CD4-positive, alpha-beta T cell treated with Interleukin-10 for 1 hour (primary cell): ENCODE measurements at places on chromosomes 6 and 20.
A peak's percentile ranks its signal among the peaks of the same experiment; 100 is the strongest.

- DNase-seq, result no peak
Observed at GRCh38 chr6:125812394-125813292, 21.9 kb downstream of the NCOA7 start.

GRCh38 chr6:99416892-99417767, 8.0 kb downstream of the PNISR start:
- no peak for DNase-seq

- DNase-seq, result peak; percentile 32
Observed at GRCh38 chr20:8156235-8157079, 24.4 kb downstream of the PLCB1 start.

DNA sequence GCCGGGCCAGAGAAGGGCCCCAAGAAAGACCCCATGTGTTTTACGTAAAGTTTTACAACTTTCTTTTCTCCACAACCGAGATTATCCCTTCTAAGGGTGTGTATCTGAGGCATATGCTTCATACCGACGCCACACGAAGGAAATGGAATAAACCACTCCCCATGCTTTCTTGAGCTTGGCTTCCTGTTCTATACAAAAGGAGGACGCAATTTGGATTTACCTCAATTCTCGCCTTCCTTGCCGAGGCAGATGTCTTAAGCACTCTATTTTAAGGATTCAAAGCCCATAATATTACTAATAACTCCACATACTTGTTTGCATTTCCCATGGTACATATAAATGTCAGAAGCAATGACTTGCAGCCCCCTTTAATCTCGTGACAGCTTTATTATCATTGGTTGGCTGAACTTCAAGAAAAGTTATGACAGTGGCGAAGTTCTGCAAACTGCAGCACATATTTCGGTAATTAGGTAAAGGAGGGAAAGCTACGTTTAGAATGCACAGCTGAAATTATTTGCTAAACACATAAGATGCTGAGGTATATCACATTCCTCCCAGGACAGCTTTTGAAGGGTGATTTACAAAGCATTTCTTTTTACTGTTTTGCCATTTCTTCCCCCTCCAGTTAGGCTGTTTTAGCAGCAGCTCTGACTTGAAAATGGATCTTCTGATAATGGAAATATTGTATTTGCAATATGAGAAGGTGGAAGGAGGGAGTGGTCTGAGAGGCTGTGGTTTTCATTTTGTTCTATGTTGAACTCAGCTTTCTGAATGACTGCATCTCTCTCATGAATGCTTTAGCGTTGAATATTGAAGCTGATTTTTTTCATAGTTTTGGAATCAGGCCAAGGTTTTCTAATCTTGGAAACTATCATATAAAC, 330.5 kb downstream of the EPHA7 start:
- DNase-seq, result no peak

- DNase-seq, result no peak
Observed at GRCh38 chr6:139483079-139483478, 108.6 kb upstream of the CITED2 start.

GRCh38 chr6:33787346-33787953, 1.5 kb downstream of the LEMD2 start:
- no peak for DNase-seq

DNA sequence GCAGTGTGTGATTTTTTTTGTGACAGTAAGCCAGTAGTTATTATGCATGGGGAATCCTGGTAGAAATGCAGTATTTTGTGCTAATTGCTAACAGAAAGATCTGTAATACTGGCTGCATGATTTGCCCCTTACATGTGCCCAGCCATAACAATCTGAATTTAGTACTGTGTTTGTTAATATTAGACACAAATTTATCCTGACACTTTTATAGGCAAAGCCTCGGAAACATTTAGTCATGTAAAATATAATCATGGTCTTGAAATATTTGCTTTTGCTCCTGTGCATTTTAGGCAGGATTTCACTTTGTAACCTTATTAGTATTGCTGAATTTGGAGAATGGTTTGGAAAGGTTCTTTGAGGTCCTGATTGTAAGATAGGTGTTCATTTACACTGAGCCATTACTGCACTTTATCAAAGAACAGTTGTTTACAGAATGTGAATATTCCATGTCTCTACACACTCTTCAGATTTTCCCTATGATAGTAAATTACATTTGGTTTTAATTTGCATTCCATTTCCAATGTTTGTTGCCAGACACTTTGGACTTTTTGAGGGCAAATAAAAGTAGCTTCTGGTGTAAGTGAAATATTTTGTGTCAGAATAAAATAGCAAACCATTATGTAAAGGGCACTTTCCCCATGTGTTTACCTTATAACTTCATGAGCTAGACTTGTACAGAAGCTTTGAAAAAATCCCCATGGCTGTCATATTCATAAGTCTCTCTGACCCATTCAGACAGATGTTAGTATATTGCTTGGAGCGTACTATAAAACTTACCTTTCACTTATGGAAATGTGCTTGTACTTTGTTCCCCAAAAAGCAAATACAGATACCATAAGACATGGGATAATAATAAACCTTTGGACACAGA, 349.9 kb downstream of the ARHGAP18 start:
- DNase-seq, result no peak

GRCh38 chr6:37074053-37074827, 68.8 kb downstream of the FGD2 start:
- no peak for DNase-seq

DNA sequence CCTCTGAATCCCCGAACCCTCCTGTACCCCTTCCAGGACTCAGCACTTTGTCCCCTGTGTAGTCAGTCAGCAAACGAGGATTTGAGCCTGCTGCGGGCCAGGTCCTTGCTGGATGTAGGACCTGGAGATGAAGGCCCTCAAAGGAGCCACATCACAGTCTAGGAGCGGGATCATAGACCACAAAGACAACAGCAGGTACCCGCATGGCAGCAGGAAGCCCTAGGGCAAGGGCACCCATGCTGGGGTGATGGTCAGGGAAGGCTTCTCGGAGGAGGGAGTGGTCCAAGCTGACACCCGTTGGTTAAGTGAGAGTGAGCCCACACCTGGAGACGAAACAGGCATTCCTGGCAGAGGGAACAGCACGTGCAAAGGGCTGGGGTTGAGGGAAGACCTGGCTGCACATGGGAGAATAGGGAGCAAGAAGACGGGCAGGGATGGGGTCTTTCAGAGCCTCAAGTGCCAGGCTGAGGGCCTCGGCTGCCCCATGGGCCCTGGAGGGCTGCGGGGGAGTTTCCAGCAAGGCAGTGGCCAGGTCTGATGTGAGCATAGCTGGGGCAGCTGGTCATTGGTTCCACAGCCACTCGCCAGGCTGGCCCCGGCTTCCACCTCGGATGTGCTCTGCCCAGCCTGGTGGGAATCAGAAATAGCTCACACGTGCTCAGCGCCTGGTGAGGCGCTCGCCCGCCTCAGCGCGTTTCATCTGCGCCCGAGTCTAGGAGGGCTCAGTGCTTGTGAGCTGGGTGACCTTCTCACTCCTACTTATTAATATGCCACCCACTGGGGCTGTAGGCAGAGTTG, 15.0 kb downstream of the DLGAP4 start:
- DNase-seq, result no peak

DNA sequence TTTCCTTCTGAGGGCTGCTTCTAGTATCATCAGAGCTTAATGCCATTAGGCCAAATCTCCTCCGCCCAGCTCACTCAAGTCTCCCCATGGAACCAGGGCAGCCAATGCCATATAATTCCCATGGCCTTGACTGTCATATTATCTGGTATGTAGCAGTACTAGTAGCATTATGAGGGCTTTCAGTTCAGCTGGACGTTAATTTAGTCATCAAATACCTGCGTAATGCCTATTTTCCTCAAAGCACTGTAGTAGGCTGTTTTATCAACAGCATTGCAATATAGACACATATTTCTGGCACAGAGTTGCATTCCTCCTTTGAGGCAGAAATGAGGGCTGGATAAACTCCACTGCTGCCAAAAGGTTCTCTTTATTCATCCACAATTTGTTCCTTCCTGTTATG, 1.7 kb downstream of the KCTD20 start:
- no peak for DNase-seq

DNA sequence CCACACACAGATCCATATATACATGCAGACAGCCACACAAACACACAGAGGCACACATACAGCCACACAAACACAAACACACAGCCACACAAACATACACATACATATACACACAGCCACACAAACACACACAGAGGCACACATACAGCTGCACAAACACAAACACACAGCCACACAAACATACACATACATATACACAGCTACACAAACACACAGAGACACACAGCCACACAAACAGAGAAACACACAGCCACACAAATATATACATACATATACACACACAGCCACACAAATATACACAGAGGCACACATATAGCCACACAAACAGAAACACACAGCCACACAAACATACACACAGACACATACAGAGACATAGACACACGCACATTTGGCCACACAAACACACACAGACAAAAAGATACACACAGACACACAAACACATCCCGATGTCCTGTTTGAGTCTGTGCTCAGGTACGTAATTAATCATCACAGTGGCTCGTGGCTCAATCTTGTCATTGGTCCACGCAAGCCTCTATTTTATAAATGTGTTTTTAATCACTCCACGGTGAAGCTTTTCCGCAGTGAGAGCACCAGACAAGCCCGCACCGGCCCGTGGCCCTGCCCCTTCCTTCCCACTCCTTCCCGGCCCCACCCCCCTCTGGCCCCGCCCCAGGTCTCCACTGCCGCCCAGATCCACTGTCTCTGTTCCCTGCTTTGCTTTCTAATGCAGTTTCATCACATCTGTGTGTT, 135.3 kb downstream of the CDH4 start:
- DNase-seq, result no peak

- DNase-seq, result no peak
Observed at GRCh38 chr20:53064935-53065334, 92.8 kb downstream of the TSHZ2 start.

GRCh38 chr6:82711105-82711827, 347.6 kb downstream of the TPBG start:
- DNase-seq, result no peak

GRCh38 chr20:44532981-44533331, 11.1 kb upstream of the SERINC3 start:
- DNase-seq, result peak; percentile 17

GRCh38 chr20:59575653-59576052, 28.7 kb upstream of the PHACTR3 start:
- no peak for DNase-seq

- no peak for DNase-seq
Observed at GRCh38 chr6:63807056-63807455, 171.5 kb downstream of the PHF3 start.

DNA sequence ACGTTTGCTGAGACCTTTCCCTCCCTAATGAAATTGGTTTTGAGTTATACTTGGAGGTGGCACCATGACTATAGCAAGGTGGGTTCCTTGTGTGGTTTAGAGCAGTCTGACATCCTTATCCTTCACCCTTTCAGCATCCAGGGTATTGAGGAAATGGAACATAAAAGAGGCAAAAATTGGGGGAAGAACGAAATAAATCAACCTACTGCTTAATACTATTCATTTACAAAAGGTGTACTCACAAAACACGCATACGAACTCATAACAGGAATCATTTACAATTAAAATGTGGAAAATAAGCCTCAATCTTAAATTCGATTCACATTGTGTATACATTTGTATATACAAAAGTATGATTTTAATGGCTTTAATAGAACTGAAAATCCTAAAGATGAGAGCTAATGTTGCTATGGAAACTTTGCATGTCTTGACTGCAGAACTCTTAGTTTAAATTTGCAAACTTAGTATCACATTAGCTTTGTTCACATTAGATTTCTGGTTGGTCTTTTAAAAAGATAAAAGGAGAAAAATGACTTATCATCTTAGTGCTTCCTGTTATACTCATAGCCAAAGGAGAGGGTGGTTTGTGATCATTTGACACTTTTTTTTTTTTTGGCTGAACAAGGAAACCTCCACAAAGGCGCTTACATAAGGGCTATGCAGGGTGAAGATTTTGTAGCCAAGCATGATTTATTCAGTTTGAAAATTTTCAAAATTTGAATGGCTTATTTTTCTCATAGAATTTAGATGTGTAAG, 76.1 kb upstream of the ATXN1 start:
- DNase-seq, result no peak

DNA sequence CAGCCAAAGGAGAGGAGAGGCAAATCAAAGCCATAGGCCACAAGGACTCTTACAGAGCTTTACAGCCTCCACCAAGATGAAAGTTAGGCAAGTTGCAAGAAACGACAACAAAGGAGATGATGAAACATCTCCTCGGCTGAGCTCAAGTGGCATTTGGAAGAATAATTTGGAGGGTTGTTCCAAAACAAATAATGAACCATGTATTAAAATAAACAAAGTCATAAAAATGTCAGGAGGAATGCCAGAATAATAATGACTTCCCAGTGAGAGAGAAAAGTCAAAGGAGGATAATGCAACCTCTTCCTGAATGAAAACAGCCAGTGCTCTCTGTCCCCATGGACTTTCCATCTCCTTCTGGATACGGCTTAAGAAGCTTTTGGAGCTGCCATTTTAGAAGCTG, 371.4 kb upstream of the ID4 start:
- DNase-seq, result no peak

DNA sequence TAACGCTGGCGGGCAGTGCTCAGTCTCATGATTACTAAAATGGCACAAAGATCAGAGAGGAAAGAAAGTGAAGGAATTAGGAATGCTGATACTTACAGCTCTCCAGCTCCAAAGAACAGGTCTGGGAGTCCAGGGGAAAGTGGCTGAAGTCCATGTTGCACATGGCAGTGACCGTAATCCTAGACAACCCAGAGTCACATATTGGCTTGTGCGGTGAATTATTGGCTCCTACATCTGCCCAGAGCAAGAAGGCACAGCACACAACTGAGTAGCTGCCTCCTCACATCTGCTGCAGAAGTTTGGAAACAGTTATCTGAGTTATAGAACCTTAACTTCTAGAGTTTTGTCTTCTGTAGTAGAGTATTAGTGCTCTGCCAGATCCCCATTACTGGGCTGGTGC, 47.2 kb downstream of the GABRR2 start:
- DNase-seq, result no peak

GRCh38 chr6:96060249-96060648, 44.5 kb downstream of the FUT9 start:
- DNase-seq, result no peak

- DNase-seq, result no peak
Observed at GRCh38 chr6:161407115-161407514, 133.3 kb upstream of the AGPAT4 start.
